Smooth muscle cell of bladder (primary cell): ENCODE measurements at places on chromosomes 4 and X. TPM values are rescaled to one million over a fixed set of nuclear protein-coding genes. Genes with fewer than 3 reads are reported as not detected.

The DRD5 gene
- total RNA-seq: not detected in 2 replicates

The TLR10 gene
- not detected in 2 replicates for total RNA-seq

The FDCSP gene
- total RNA-seq: not detected in 2 replicates

The SLC2A9 gene
- 3.6 and 4.3 TPM in 2 replicates for total RNA-seq

The F11 gene
- total RNA-seq: not detected in 2 replicates

The BEX5 gene
- total RNA-seq: not detected in 2 replicates

The SLITRK4 gene
- total RNA-seq: under 0.01 and 0.46 TPM in 2 replicates

The CCNA2 gene
- 5.3 and 6.2 TPM in 2 replicates for total RNA-seq

The KIAA1210 gene
- not detected in 2 replicates for total RNA-seq

The ELF2 gene
- 34.9 and 36.8 TPM in 2 replicates for total RNA-seq

The PPP2R2C gene
- not detected in 2 replicates for total RNA-seq

The KLHL4 gene
- 0.43 and 0.83 TPM in 2 replicates for total RNA-seq

The HTR2C gene
- under 0.01 TPM in 2 replicates for total RNA-seq

The ODAPH gene
- not detected in 2 replicates for total RNA-seq

The ARAP2 gene
- 1.3 and 1.4 TPM in 2 replicates for total RNA-seq

The FGF5 gene
- total RNA-seq: 2.1 and 2.3 TPM in 2 replicates

The MPC1L gene
- not detected in 2 replicates for total RNA-seq

The TKTL1 gene
- not detected in 2 replicates for total RNA-seq

The FGA gene
- not detected in 2 replicates for total RNA-seq

The CLDN34 gene
- not detected in 2 replicates for total RNA-seq

The NPY1R gene
- under 0.01 and 0.14 TPM in 2 replicates for total RNA-seq

The TBC1D8B gene
- 11.1 and 14.4 TPM in 2 replicates for total RNA-seq

The XAGE2 gene
- not detected in 2 replicates for total RNA-seq

The RTL5 gene
- 0.85 and 1.6 TPM in 2 replicates for total RNA-seq

The PRR32 gene
- total RNA-seq: not detected in 2 replicates

The CFI gene
- 1.8 and 6.9 TPM in 2 replicates for total RNA-seq

The VSIG4 gene
- total RNA-seq: not detected in 2 replicates

The ARSH gene
- total RNA-seq: not detected in 2 replicates

The CXCL10 gene
- 0.09 and 0.28 TPM in 2 replicates for total RNA-seq

The TCEANC gene
- 3.6 and 4.2 TPM in 2 replicates for total RNA-seq

The PCDH7 gene
- 6.7 and 52.8 TPM in 2 replicates for total RNA-seq

The IL1RAPL1 gene
- 0.43 and 0.46 TPM in 2 replicates for total RNA-seq

The NDST3 gene
- total RNA-seq: 0.09 TPM in 1 of 2 replicates, not detected in the other

The REELD1 gene
- not detected in 2 replicates for total RNA-seq
